NB4 (cell line): ENCODE measurements at places on chromosomes 1 and 21.

- peak; percentile 63 for DNase-seq
These were observed 143.0 kb upstream of the GRIK3 start for GRCh38 chr1:37177230-37177864.

DNA sequence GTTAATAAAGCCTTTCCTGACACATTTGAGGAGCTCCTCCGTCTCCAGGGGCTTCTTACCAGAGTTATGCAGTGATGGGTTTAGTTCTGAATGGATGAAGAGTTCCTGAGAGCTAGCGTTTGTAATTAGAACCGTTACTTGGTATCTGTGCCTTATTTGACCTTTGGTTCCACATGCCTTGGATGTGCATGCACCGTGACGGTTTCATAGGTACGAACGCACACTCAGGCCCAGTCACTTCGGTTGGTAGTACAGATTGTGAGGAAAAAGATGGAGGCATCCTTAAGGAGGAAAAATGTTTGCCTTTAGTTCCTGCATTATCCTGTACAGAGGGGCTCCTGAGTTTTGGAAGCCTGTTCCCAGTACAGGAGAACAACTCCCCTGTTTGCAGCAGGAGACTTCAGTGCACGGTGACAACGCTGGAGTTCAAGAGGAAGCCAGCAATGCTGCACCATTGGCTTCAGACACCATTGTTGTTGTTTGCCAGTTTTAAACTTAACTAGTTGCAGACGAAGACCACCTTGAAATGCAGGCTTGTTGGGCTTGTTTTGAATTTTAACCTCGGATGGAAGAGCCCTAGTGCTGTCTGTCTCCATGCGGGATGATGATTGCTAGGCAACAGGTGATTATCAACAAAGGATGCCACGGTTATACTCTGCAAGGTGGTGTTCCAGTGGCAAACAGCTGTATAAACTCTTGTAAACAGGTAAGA lies 8.2 kb downstream of the RBM15 start:
- no peak for DNase-seq

GRCh38 chr1:223551610-223552009 lies 113.9 kb downstream of the CAPN8 start:
- no peak for DNase-seq

DNA sequence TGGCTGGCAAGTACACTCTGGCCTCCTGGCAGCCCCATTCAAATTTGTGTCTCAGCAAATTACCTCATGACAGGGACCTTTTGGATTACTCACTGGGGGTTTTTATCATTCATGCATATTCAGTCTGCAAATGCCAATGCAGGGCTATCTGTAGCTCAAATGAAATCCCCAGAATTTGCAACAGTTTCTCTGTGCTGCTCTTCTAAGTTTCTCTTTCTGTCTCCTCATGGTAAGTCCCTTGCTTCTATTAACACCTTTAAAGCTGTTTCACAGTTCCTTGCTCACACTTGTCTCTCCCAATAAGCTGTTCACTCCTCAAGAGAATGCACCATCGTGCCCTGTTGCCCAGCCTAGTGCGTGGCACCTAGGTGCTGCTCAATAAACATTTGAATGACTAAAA lies 3.3 kb upstream of the FAM78B start:
- no peak for DNase-seq

- no peak for DNase-seq
These were observed 60.5 kb downstream of the NEGR1 start for GRCh38 chr1:72221811-72222210.

DNA sequence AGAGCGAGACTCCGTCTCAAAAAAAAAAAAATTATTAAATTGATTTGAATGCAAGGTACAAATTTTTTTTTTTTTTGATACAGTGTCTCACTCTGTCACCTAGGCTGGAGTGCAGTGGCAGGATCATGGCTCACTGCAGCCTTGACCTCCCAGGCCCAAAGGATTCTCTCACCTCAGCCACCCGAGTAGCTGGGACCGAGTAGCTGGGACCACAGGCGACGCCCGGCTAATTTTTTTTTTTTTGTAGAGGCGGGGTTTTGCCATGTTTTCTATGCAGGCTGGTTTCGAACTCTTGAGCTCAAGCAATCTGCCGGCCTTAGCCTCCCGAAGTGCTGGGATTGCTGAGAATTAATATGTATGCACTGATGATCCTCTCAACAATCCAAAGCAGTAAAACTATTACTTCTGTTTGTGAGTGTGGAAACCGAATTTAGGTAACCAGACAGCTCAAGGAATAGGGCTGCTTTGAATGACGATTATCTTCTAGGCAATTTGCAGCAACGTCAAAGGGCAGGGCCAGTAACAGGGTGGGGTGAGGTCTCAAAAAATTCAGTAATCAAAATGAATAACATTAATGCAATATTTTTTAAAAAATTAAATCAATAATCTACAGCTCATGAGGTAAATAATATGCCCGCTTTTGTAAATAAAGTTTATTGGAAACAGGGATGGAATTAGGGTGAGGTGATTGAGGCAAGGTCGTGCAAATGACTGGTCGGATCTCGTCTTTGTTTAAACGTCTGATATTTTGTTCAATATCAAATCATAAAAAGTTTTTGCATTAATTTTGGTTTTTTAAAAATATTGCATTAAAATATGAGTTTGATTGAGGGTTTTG lies 1.2 kb downstream of the CLSPN start:
- peak; percentile 9 for DNase-seq

- no peak for DNase-seq
These were observed 7.5 kb upstream of the CYP4A11 start for GRCh38 chr1:46948629-46949416.

GRCh38 chr1:12302798-12303447 lies 73.1 kb downstream of the VPS13D start:
- DNase-seq: no peak

GRCh38 chr1:58116284-58116683 lies 430.2 kb downstream of the OMA1 start:
- no peak for DNase-seq

DNA sequence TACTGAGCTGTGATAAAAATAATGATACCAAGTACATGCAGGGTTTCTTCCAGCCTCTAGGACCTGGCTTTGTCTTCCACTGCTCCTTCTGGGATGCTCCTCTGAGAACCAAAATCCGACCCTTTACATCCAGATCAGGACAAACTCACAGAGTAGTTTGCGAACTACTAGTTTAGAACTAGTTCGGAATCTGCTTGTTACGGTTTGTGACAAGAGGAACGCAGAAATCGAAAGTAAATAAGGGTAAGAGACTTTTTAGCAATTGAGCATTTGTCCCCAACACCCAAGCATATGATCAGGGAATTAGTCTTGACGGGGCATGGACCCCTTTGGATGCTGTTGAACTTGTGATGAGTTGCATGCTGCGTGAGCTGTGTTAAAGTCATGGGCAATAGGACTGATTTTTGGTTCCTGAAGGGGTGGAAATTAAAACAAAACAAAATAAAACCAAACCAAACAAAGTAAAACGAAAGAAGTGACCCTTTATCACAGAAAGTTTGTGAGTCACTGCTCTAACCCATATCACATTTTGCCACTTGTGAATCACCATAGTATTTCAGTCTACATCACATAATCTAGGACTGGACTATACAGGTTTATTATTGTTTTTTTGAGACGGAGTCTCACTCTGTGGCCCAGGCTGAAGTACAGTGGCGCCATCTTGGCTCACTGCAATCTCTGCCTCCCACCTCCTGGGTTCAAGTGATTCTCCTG lies 35.7 kb upstream of the ERRFI1 start:
- DNase-seq: no peak

DNA sequence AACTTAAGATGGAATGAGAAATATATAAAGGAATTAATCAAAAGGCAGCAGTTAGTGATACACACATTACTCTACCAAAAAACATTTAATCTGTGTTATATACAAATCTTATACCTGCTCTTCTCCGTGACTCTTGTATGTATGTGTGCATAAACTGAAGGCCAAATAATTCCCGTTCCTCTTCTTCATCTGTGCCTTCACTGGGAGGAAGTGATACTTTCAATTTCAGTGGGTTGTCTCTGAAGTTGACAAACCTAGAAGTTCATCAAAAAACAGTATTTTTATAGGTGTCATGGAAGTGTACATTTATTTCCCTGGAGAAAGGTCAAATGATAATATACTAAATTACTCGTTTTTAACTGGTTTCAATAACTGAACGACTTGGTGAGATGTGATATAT lies 19.3 kb downstream of the TRMT13 start:
- no peak for DNase-seq

DNA sequence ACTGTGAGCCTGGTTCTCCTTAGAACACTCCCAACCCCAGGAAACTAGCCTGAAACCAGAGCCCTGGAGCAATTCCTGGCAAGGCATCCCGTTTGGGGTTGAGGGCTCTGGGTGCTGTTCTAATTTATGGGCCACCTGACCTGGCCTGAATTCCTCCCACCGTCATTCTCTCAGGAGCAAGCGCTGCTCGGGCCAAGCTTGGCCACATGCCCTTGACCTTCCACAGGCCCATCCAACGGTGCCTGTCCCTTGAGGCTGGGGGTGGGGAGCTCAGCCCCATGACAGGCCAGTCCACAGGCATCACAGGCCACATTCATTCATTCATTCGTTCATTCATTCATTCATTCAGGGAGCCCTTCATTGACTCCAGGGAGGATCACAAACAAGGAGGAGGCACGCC lies 5.3 kb downstream of the PADI2 start:
- no peak for DNase-seq

- DNase-seq: peak; percentile 67
These were observed at the start of gene RPS6KA1 for GRCh38 chr1:26529655-26530409. TSS of gene RPS6KA1 (plus strand) at chr1:26529761. CDS start at chr1:26529921, 160 bp downstream.

DNA sequence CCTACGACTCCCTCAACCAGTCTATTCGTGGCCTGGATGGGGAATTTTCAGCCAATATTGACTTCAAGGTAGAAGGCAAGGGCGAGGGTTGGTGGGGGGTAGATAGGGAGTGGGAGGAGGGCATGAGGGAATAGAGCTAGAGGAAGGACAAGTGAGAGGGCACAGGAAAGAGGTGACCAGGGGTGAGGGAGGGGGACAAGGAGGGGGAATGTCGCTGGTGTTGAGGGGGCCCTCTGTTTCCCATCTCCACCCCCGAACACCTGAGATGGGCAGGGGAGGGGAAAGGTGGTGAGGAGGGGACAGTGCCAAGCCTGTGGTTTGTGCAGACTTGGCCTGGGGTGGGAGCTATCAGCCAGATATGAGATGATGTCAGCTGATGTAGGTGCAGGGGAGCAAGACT lies 8.3 kb upstream of the ADAM15 start:
- no peak for DNase-seq

DNA sequence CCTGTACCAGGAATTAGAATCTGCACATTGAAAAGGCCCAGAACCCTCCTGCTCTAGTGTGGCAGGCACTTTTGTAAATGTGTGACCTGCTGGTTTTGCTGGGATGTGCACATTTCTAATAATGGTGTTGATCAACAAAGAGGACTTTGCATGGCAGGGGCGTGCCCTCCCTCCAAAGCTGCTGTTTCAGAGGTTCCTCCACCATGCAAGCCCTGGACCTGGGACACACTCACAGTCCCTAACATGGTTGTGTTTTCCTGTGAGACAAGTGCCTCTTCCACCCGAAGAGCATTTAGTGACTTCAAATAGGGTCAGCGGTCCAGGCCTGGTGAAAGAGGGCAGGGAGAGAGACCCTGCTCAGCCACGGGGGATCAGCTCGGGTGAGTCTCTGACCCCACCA lies 28.1 kb downstream of the TENT5C start:
- no peak for DNase-seq

DNA sequence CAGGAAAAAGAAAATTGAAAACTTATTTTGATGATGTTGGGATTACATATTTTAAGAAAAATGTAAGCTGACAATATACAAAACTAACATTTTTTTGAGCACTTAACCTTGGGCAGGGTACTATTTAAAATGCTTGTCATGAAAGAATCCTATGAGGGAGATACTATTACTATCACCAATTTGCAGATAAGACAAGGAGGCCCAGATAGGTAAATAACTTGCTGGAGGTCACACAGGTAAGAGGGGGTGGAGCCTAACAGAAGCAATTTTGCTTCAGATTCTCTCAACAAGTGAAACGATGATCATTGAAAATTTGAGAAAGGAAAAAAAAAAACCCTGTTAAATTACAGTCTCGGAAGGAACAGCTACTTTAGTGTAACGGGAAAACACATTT lies 1.2 kb downstream of the GART start:
- no peak for DNase-seq
